ENCODE measurements at places on chromosomes 6 and 20.

DNA sequence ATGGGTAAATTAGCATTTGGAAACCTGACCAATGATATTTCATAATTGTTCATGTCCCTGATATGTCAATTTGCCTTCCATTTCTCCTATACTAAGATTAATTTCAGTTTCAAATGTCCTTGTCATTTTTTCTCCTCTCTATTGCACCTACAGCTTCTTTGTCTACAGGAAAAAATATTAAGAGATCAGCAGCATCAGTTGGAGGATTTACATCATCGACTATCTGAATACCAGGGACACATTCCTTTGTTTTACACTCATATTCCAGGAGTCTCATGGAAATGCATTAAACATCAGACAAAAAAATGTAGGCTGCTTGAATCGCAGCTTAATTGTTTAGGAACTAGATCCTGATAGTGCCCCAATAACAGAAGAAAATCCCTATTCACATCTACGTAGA, 188.2 kb downstream of the PRKN start:
- DNase-seq, result no peak

DNA sequence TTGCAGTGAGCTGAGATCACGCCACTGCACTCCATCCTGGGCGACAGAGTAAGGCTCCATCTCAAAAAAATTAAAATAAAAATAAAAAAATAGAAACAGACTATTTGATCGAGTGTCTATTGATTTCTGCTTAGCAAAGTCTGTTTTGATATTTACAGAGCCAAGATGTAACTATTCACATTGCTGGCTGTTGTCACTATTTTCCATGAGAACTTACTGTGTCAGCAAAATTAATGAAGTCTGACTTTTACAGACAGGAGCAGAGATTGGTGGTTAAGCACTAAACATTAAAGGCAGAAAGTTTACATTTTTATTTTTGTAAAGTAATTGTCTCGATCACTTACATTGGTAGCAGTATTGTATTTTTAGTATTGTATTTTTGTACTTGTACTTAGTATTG, 85.0 kb upstream of the CCDC28A start:
- no peak for DNase-seq

DNA sequence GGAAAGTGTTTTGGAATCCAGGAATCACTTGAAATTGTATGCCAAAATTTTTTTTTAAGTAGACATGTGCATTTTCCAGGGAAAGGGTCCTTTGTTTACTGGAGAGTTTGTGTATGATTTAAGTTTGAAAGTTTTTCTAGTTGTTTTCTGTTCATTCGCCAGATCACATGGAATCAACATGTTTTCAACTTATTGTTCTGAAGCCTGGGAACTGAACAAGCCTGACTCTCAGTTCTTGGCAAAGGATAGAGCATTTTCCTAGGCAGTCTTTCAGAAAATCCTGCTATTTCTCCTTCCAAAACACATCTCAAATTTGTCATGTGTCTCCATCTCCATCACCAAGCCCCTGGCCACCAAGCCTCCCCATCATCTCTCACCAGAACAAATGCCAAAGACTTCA, 374.8 kb downstream of the MAFB start:
- DNase-seq, result no peak

- DNase-seq, result no peak
These were observed 741 bp downstream of the KCNK16 start for GRCh38 chr6:39321761-39322160.

DNA sequence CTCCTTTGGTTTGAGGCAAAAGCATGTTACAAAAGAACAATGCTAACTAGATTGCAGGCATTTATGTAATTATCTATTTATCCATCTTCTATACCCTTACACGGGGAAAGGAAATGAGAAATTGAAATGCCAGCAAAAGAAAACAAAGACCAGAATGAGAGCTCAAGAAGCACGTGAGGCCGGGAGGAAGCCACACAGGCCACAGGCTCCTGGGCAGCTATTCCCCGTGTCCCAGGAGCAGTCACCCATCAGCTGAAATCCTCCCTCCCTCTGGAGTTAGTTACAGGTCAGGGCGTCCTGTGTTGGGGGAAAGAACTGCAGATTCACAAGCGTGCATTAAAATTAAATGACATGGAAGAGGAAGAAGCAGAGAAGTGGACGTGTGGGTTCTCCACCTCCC, 64.7 kb upstream of the RPS6KA2 start:
- DNase-seq, result no peak

DNA sequence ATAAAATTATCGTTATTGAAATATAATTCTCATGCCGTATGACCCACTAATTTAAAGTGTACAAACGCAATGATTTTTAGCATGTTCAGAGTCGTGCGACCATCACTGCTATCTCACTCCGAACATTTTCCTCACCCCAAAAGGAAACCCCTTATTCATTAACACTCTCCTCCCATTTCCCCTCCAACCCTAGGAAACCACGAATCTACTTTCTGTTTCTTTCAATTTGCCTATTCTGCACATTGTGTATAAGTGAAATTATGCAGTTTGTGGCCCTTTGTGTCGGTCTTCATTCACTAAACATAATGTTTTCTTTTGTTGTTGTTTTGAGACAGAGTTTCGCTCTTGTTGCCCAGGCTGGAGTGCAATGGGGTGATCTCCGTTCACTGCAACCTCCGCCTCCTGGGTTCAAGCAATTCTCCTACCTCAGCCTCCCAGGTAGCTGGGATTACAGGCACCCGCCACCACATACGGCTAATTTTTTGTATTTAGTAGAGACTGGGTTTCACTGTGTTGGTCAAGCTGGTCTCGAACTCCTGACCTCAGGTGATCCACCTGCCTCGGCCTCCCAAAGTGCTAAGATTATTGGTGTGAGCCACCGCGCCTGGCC, 99.7 kb upstream of the ZNF217 start:
- no peak for DNase-seq

- no peak for DNase-seq
These were observed 336.4 kb upstream of the OPRM1 start for GRCh38 chr6:153702671-153703070.

- DNase-seq, result no peak
These were observed 449.6 kb upstream of the POU3F2 start for GRCh38 chr6:98384801-98385200.

DNA sequence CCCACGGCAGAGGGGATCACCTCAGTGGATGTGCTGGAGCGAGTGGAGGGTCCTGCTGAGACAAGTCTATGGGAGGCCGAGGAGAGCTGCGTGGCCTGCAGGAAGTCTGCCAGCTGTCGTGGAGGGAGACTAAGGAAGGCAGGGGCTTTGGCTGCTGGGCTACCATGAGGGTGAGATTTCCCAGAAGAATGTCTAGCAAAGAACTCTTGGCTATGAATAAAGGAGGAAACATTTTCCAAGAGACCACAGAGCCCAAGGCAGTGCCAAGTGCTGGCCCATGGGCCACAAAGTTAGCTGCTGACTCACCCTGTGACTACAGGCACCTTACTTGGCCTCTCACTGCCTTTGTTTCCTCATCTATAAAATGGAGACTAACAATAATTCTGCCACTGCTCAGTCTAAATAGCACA, 73.4 kb downstream of the PRDM1 start:
- no peak for DNase-seq

DNA sequence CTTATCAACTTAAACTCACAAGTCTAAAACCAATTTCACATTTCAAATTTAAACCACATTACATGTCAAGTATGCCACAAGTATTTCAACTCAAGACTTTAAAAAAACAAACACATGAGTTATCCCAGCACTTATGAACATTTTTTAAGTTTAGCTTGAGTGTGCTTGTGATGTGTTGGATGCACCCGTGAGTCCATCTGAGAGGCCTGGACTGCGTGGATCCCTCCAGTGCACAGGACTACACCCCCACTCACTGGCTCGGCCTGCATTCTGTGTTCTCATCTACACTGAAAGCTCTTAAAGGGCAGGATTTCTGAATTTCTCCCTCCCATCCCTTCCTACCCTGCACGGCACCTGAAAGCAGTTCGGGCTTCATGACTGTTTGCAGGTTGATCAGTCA, 128.8 kb upstream of the CD93 start:
- DNase-seq, result no peak

DNA sequence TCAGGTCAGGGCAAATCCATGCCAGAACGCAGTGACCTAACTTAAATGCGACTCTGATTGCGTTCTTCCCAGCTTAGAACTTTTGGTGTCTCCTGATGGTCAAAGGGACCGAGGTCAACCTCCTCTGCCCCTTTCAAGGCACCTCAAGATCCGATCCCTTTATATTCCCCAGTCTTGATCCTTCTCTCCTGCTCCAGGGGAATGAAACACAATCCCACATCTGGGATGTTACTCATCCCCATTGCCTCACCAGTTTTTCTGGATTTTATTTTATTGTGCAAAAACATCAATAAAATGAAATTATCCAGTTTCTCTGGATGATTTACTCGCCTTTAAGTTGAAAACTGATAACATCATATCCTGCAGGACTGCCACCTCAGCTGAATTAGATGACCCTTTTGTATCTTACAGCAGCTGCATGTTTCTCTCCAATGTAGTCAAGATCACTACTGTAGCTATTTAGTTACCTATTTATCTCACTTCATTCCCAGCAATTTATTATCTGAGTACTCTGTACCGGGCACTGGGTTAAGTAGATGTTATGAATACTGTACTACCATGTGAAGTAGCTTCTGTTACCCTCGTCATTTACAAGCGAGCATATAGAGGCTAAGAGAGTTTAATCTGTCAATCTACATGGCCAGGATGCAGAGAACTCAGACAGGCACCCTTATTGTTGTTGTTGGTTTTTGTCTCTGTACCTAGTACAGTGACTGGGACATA, 44.0 kb downstream of the IRAK1BP1 start:
- DNase-seq, result no peak

GRCh38 chr6:167836721-167837120, 10.0 kb downstream of the AFDN start:
- no peak for DNase-seq

- DNase-seq, result no peak
These were observed 69.3 kb downstream of the IBTK start for GRCh38 chr6:82178077-82178758.

GRCh38 chr6:35082733-35083403, 58.3 kb downstream of the TCP11 start:
- no peak for DNase-seq

DNA sequence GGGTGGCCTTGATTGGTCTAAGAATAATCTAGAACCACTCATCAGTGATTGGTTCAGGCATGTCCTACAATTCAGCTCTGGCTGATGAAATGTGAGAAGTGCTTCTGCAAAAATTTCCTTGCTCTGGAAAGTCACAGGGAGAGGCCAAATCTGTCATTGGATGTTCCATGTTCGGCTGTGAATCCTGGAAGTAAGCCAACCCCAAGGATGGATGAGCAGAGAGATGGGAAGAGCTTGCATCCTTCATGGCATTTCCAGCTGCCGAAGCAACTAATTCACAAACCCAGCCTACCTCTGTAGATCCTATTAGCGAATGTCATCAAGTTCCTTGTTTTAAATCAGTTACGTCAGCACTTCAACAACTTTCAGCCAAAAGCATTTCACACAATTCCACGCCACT, 187.2 kb upstream of the SOX4 start:
- DNase-seq, result no peak

DNA sequence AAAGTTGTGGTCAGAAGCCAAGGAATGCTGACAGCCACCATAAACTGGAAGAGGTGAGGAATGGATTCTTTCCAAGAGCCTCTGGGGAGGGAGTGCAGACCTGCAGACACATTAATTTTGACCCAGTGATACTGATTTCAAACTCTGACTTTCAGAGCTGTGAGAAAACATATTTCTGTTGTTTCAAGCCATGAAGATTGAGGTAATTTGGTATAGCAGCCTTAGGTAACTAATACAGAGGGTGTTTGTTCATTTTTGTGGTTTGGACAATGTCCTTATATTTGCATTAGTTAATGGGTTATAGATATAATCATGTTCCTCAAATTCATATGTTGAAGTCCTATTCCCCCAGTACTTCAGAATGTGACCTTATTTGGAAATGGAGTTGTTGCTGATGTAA, 85.4 kb upstream of the GTSF1L start:
- DNase-seq, result no peak

GRCh38 chr6:106979435-106979884, 4.9 kb upstream of the CD24 start:
- peak; percentile 72 for DNase-seq

DNA sequence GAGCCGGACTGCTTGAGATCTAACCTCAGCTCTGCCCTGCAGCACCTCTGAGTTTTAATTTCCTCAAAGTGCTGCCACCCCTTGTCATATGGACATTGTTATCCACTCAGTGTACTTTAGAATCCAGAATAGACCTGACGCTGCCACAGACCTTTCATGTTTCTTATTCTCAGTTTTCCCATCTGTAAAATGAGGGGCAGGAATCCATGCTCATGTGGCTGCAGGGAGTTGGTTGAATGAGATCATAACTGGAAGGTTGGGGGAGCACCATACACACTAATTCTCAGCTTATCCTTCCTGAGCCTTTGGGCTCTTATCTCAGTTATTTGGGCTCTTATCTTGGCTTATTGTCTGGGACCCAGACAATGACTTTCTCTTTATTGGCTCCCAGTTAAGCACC, 2.3 kb downstream of the PABPC1L start:
- DNase-seq, result no peak

DNA sequence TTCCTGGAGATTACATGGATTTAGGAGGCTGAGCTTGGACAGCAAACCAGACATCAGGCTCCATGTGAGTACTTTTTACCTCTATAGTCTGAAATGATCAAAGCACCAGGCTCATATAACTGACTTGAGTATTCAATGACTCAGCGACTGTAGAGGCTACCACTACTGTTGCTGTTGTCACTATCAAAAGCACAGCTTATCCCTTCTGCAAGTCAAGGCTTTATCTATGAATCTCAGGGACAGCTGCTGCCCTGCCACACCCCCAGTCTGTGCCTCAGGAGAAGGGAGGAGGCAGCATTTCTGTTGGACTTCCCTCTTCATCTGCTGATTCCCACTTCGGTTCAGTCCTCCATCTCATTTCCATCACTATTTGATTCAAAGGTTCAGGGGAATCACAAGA, 80.5 kb upstream of the CNR1 start:
- no peak for DNase-seq

GRCh38 chr6:128516514-128516898, 3.9 kb downstream of the PTPRK start:
- no peak for DNase-seq

- DNase-seq, result no peak
These were observed 33.1 kb upstream of the FBXL4 start for GRCh38 chr6:98980819-98981218.
